ENCODE measurements at places on chromosomes 3 and 15. TPM values are rescaled to one million over a fixed set of nuclear protein-coding genes. Genes with fewer than 3 reads are reported as not detected.

- no peaks in the 10 kb centered on the region for H3K27me3 ChIP-seq
- no peaks in the 10 kb centered on the region for H3K36me3 ChIP-seq
- peaks cover 10% of the 10 kb centered on the region for H3K4me1 ChIP-seq
- DNase-seq: no peak
- H3K27ac ChIP-seq: no peak overlapping the region
Observed at GRCh38 chr15:63231706-63232105, 42.3 kb downstream of the RAB8B start.

DNA sequence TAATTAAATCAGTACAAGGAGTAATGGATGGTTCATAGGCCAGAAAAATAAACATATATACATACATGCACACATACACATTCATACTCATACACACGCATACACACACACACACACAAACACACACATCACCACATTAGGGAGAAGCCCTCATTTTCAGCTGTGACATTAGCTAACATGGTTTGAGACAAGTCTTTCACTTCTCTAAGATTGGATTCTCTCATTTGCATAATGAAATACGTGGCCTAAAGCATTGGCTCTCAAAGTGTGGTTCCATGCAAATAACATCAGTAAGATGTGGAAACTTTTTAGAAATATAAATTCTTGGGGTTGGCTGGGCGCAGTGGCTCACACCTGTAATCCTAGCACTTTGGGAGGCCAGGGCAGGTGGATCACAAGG, 452.6 kb downstream of the TAFA4 start:
- H3K36me3 ChIP-seq: no peaks in the 10 kb centered on the region
- H3K4me1 ChIP-seq: no peaks in the 10 kb centered on the region
- H3K27me3 ChIP-seq: no peaks in the 10 kb centered on the region
- H3K4me3 ChIP-seq: no peak overlapping the region
- DNase-seq: no peak
- H3K27ac ChIP-seq: no peak overlapping the region

DNA sequence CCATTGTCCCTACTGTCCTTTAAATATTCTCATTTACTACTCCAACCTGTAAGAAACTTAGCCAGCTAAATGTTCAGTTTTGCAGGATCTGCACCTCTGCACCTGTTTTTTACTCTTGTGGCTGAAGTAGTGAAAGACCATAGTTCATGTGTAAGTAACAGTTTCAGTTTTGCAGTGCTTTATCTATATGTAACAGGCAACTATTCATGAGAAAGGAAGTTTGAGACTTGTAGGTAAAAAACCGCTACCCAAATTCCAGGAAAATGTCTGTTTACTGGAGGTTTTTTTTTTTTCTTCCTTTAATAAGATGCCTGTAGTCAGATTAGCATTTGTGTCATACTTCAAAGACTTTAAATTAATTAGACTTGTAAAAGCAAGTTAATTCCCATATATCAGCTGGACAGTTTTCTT, 25.4 kb upstream of the MBNL1 start:
- no peak overlapping the region for H3K4me3 ChIP-seq
- H3K27ac ChIP-seq: no peak overlapping the region
- H3K36me3 ChIP-seq: no peaks in the 10 kb centered on the region
- no peaks in the 10 kb centered on the region for H3K27me3 ChIP-seq

GRCh38 chr3:157529751-157530150, 26.5 kb upstream of the VEPH1 start:
- DNase-seq: no peak
- H3K36me3 ChIP-seq: no peaks in the 10 kb centered on the region

GRCh38 chr3:38650248-38650951, 913 bp upstream of the SCN5A start:
- H3K27me3 ChIP-seq: no peaks in the 10 kb centered on the region
- no peak overlapping the region for H3K27ac ChIP-seq
- no peaks in the 10 kb centered on the region for H3K4me1 ChIP-seq
- H3K36me3 ChIP-seq: no peaks in the 10 kb centered on the region
- DNase-seq: no peak

- H3K27me3 ChIP-seq: no peaks in the 10 kb centered on the region
- H3K27ac ChIP-seq: no peak overlapping the region
- no peaks in the 10 kb centered on the region for H3K36me3 ChIP-seq
- H3K4me1 ChIP-seq: no peaks in the 10 kb centered on the region
Observed at GRCh38 chr3:135641761-135642160, 323.8 kb upstream of the PPP2R3A start.

GRCh38 chr3:193780810-193781478, 187.9 kb downstream of the OPA1 start:
- peaks cover 3% of the 10 kb centered on the region for H3K4me1 ChIP-seq
- no peaks in the 10 kb centered on the region for H3K36me3 ChIP-seq
- no peak overlapping the region for H3K4me3 ChIP-seq
- DNase-seq: peak; percentile 67

CD96 gene
- total RNA-seq: 1.4 TPM

ALDH1A2 gene
- 19.6 TPM for total RNA-seq

NLGN1 gene
- 6.9 TPM for total RNA-seq

XIRP1 gene
- 0.44 TPM for total RNA-seq
